Left colon (tissue), 2 donors: ENCODE measurements at places on chromosomes 12 and 14. TPM values are rescaled to one million over a fixed set of nuclear protein-coding genes. Genes with fewer than 3 reads are reported as not detected.

- no peak for DNase-seq
These were observed 52.8 kb downstream of the CRADD start for GRCh38 chr12:93729934-93730333.

GRCh38 chr12:105805730-105806399, 332.9 kb downstream of the NUAK1 start:
- no peak for DNase-seq

The METTL3 gene
- 24.2 TPM for total RNA-seq

- DNase-seq = no peak
These were observed 193.7 kb upstream of the RTL1 start for GRCh38 chr14:101097109-101097793.

- peak; percentile 49 for DNase-seq
These were observed 376.8 kb downstream of the DPF3 start for GRCh38 chr14:72516936-72517700.

The GPR137C gene
- 0.39 TPM for total RNA-seq

DNA sequence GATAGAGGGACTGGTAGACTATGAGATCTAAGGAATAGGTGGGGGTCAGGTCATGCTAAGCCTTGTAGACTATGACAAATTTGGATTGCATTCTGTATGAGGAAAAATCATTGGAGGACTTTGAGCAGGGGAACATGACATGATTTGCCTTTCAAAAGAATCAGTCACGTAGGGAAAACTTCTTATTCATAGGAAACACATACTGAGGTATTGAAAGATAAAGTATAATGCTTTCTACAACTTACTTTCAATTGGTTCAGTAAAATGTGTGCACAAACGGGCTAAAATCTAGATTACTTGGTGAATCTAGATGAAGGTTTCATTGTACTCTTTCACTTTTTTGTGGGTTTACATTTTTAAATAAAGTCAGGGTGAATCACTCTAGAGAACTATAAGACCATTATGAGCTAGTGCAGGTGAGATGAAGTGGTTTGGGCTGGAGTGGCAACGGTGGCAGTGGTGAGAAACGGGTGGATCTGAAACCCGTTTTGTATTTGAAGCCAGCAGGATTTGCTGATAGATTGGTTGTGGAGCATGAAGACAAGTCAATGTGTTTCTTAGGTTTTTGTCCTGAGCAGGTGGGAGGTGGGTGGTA, 6.7 kb downstream of the BBS10 start:
- no peak for DNase-seq

DNA sequence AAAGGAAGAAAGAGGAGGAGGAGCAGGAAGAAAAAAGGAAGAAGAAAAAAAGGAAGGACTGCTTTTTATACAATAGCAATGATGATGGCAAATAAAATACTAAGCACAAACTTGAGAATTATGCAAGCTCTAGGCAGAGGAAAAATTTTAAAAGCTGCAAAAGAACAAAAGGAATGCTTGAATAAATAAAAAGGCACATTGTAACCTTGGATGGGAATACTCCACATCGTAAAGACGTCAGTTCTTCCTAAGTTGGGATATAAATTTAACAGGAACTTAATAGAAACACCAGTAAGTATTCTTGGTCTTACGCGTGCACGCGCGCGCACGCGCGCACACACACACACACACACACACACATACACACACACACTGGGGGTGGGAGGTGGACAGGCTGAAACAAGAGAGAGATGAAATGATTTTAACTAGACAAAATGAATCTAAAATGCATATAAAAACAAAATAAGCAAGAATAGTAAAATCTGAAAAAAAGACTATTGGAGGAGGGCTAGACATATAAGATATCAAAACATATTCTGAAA, 43.0 kb downstream of the SERPINA3 start:
- no peak for DNase-seq

The FOXN4 gene
- total RNA-seq = not detected

DNA sequence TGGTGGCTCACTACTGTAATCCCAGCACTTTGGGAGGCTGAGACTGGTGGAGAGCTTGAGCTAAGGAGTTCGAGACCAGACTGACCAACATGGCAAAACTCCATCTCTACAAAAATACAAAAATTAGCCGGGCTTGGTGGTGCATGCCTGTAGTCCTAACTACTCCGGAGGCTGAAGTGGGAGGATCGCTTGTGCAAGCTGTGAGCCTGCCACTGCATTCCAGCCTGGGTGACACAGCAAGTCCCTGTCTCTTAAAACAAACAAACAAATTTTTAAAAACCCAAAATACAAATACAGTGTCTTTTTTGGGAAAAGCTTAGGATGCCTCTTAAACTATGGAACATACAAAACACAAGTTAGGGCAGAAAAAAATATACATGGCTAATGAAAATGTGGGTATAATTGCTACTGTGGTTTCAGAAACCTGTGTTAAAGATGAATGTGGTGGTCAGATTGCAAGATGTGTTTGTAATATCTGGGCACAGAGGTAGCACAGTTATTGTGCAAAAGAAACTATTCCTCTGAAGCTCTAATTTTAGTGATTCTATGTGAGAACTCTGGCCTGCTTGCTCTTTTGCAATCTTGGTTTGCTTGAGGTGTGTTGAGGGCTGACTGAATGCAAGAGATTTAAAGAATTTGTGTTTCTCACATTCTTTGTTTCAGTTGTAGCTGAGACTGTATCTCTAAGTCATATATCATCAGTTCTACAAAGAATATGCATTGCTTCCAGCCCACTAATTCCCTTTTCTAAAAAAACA, 3.9 kb upstream of the HSPA2 start:
- DNase-seq = no peak

The LRRC10 gene
- total RNA-seq = not detected

GRCh38 chr12:88035271-88035906, 6.2 kb upstream of the C12orf50 start:
- DNase-seq = peak; percentile 88

DNA sequence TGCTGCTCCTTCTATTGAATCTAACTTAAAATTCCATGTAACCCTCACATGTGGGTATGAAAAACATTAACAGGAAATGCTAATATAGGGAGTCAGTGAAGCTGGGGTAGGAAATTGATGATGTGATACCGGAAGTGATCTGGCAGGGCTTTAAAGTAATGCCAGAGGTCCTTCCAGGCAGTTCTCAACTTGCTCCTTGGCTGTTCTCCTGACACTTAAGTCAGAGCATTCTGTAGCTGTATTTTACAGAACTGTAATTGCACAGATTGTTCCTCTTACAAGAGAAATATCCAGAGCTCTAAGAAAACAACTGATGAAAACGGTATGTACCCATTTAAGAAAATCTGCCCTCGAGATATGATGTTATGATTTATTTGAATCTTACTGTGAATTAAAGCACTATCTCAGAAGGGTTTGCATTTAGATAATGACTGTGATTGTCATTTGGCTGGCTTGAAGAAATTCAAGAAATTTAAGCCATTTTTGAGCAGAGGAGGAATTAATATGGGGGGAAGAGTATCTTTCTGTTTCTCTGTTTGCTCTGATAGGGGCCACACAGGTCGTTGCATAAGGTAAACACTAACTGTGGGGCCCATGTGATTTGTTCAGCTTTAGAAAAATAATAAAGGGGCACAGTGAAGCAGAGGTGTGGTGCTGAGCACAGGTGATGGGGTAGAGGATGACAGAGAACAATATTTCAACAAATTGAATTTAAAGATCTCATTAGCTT, 88.4 kb downstream of the BBS10 start:
- DNase-seq = no peak

- DNase-seq = no peak
These were observed 2.9 kb upstream of the SPX start for GRCh38 chr12:21523148-21523547.

The TRPV4 gene
- 0.09 TPM for total RNA-seq

GRCh38 chr14:76955575-76956315, 72.8 kb downstream of the IRF2BPL start:
- DNase-seq = peak; percentile 46

The NOS1 gene
- 0.45 TPM for total RNA-seq

- peak; percentile 20 for DNase-seq
These were observed 22.1 kb upstream of the LRRC9 start for GRCh38 chr14:59897757-59898383.

The FSCB gene
- not detected for total RNA-seq

- no peak for DNase-seq
These were observed 466.0 kb downstream of the RAD51B start for GRCh38 chr14:68285421-68286179.

DNA sequence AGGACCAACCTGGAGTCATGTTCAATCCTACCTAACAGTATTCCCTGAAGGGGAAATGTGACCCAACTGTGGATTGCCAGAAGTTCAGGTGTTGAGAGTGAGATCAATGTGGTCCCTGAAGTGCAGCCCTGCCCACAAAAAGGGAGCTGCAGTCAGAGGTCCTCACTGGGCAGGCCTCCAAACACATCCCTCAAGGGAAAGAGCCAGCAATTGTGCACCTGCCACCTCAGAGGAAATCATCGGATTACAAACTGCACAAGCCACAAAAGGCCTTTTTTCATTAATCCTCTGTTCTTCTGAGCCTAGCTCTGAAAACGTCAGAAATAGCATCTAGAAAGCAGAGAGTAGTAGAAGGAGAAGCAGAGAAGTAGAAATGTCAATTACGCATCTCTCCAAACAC, 10.8 kb upstream of the MDM1 start:
- no peak for DNase-seq

- peak; percentile 90 for DNase-seq
These were observed 14.7 kb downstream of the GPR132 start for GRCh38 chr14:105050551-105050897.

- DNase-seq = no peak
These were observed 108.4 kb downstream of the ESRRB start for GRCh38 chr14:76484355-76484754.

- peak; percentile 62 for DNase-seq
These were observed 31.9 kb upstream of the DUSP6 start for GRCh38 chr12:89384050-89384758.

The CD4 gene
- 18.1 TPM for total RNA-seq

- DNase-seq = no peak
These were observed 21.9 kb downstream of the CNOT2 start for GRCh38 chr12:70265132-70265531.

DNA sequence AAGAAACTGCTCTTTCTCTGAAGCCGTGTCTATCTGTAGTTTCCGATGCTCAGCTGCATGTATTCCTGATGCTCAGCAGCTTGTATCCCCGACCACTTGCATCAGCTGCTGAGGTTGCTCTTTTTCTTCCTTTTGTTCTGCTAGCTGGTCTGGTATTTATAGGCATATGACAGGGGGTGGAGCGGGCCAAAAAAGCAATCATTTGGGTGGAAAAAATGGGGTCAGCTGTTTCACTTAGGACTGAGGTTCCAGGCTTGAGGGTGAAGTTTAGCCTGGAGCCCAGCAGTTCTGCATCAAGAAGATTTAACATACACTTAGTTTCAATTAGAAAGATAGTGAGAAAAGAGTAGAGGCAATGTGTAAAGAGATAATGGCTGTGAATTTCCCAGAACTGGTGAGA, 23.6 kb upstream of the AMN1 start:
- DNase-seq = no peak
